8988T (cell line): ENCODE measurements at places on chromosomes 6 and 20.
A peak's percentile ranks its signal among the peaks of the same experiment; 100 is the strongest.

DNA sequence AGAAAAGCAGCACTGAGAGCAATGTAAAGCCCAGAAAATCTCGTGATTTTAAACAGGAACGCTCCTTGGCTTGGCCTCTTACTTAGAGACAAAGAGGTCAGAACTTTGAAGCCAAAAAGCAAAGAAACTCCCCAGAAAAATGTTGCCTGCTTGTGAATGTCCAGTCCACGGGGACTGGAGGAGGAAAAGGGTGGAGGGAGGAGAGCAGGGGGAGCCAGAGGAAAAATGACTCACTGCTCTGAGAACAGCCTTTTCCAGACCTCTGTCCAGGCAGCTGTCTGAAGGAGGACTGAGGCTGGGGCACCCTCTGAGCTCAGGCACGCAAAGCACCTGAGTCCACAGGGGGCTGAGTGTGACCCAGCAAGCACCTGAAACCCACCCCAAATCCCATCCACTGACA is 64.7 kb downstream of the TRAM2 start:
- no peak for DNase-seq

GRCh38 chr6:150673720-150674346 is 74.1 kb downstream of the PLEKHG1 start:
- no peak for DNase-seq

DNA sequence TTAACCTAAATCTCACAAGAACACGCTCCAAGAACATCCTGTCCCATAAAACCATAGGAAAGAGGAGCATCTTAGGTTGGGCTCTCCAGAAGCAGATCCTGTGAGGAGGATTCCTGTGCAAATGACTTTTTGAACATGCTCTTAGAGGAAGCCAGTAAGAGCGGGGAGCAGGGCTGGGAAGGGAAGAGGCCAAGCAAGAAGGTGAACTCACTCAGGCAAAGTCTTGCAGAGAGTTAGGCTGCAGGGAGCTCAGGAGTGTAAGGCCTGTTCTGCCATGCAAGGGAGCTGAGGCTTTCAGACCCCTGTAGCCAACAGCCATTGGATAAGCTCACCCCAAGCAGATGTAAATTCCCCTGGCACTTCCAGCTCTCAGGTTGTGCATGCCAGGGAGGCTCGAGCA is 63.6 kb upstream of the LY86 start:
- no peak for DNase-seq

DNA sequence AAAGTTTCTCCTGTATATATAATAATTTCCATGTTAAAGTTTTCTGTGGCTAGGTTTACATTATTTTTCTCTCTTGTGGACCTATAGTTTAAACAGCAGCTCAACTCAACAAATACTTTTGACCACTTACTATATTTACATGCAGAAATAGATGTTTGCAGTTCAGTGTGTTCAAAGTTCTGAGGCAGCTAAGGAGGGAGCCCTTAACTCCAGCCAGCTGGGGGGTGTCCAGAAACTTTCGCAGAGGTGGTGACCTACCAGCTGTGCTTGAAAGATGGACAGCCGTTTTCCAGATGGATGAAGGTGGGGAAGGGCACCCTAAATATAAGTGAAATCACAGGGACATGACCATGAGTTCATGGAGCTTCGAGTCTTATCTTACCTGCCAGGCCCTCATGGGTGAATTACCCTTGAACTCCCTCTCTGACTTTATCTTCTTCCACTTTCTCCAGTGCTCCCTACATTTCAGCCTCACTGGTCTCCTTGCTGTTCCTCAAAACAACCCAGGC is 33.4 kb downstream of the DHX35 start:
- DNase-seq, result no peak

DNA sequence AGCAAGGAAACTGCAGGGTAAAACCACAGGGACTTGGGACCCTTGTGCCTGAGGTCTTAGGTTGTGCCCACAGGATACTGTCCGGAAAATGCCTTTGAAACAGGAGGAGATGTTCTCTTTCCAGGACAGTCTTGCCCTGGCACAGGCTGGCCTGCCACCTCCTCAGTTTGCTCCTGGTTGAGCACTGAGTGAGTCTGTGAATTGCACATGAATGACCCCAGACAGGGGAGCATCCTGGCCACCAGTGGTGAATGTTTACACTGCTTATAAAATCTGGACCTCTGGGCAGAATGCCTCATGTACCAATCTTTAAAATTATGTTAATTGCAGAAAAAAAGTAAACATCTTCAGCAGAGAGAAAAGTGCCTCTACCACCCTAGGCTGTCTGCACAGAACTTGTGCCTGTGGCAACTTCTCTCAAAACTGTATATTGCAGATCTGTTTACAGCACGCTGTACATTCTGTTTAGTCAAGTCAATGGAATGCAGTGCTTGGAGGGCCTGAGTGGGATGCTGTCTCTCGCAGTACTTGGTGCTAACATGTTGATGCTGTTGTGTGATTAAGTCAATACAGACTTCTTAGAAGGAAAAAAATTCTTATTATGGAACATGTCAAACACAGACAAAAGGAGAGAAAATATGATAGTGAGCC is 242.1 kb downstream of the SOD2 start:
- no peak for DNase-seq

- DNase-seq, result no peak
These were observed 549.6 kb upstream of the CITED2 start for GRCh38 chr6:139923964-139924475.

- no peak for DNase-seq
These were observed 29.4 kb upstream of the SYNCRIP start for GRCh38 chr6:85672050-85672449.

- no peak for DNase-seq
These were observed 60.7 kb downstream of the DTNBP1 start for GRCh38 chr6:15602154-15602553.

GRCh38 chr6:159806021-159806458 is 6.0 kb downstream of the PNLDC1 start:
- DNase-seq, result no peak

GRCh38 chr6:112443179-112444065 is 96.3 kb downstream of the RFPL4B start:
- DNase-seq, result no peak

GRCh38 chr6:106273087-106273486 is 52.5 kb downstream of the ATG5 start:
- no peak for DNase-seq

DNA sequence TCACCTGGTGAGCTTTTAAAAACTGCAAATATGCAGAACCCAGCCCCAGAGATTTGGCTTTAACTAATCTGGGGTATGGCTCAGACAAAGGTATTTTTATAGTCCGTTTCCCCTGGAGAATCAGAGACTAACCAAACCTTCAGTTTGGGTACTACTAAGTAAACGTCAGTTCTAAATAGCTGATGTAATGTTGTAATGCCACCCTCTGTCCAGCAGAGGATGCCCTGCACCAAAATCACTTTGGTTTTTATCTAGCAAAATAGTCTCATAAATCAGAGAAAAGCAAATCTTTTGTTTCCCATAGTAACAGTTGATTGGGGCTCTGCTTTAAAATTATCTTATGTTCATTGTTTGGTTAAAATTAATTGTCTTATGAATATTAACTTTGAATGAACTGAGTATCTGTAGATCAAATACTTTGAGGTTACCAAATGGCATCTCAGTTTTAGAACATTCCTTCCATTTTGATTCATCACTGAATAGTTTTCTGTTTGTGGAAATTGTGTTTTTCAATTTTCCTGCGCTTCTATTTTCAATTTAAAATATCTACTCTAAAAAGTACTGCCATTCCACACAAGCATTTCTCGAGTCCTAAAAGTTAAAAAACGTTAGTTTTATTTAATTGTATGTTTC is 278.3 kb upstream of the PLCB4 start:
- DNase-seq, result no peak

DNA sequence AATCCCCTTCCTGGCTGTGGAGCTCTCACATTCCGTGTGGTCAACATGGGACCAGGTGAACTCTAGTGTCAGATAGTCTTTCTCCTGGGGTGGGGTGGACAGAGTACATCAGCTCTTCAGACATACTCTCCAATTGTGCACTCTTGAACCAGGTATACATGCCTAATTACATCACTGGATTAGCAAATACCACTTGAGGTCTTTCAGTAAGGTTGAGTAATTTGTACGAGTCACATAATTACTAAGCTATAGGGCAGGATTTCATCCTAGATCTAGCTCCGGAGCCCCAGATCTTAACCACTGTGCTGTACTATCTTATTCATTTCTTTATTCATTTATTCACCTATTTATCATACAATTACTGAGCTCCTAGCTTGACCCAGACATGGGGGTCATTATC is 821.3 kb downstream of the TFAP2A start:
- no peak for DNase-seq

DNA sequence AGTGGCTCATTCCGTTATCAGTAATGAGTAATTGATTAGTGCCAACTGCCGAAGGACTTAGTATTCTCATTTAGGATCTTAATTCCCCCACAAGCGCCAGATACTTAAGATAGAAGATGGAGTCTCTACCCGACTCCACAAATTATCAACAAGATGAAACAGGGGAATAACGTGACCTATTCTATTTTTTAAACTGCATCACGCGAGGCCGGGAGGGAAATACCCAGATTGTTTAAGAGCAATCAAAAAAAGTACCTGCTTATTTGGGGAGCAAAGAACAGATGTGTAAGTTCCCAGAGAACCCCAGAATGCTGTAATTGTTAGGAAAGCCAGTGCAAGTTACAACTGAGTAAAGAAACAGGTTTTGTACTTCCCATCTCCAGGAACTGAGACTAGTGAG is 1.1 kb upstream of the MAP3K5 start:
- DNase-seq, result no peak

GRCh38 chr20:10005885-10006284 is 28.9 kb upstream of the ANKEF1 start:
- DNase-seq, result no peak

DNA sequence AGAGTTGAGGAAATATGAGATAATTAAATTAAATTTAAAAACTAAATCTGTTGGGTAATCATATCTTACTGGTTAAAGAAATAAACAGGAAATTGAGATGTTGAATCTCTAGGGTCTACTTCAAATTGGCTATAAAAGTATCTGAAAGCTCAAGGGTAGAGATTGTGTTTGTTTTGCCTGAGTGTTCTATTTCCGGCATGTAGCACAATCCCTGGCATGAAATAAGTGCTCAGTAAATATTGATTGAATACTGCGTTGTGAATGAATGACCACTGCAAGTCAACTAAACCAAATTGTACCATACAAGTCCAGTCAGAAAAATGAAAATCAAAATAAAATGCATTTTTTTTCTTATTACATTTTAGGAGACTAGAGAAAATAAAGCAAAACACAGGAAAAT is 709.8 kb downstream of the EPM2A start:
- DNase-seq, result no peak

- DNase-seq, result no peak
These were observed 5.7 kb downstream of the LMBRD1 start for GRCh38 chr6:69791065-69791471.

DNA sequence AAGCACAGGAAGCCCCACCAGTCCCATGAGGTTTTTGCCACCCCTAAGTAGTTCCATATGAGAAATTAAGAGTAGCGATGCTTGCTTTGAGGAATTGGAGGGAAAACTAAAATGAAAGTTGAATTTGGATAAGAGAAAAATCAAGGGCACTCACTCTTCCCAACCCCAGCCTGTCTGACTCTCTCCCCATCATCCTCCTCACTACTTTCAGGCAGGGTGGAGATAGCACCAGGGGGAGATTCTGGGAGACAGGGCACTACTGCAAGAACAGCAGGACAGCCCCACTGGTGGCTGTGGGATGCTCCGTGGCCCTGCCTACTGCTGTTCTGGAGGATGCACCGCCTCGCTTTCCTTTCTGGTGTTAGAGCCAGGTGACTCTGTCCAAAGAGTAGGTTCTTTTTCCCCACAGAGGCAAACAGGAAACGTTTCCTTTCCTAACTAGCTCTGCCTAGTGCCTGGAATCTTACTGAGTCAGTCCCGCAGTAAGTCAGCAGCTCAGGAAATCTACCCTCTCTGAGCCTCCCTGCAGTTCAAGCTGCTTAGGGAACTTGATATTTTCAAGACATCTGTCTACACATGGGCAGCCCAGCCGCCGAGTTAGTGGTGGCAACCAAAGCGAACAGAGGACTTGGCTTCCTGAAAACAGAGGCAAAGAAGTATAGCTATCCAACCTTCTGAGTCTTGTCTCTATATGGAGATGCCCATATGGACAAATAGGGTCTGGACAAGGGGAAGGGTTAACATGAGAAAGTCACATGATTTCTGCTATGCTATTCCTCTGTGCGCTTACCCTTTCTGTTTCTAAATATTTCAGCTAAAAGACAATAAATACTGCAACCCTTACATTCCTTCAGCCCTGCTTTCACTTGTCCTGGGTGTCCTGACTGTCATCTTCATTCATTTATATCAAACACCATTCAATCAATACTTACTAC is 11.4 kb downstream of the HLA-E start:
- peak; percentile 71 for DNase-seq

GRCh38 chr20:39736434-39737327 is 774.5 kb downstream of the DHX35 start:
- no peak for DNase-seq

DNA sequence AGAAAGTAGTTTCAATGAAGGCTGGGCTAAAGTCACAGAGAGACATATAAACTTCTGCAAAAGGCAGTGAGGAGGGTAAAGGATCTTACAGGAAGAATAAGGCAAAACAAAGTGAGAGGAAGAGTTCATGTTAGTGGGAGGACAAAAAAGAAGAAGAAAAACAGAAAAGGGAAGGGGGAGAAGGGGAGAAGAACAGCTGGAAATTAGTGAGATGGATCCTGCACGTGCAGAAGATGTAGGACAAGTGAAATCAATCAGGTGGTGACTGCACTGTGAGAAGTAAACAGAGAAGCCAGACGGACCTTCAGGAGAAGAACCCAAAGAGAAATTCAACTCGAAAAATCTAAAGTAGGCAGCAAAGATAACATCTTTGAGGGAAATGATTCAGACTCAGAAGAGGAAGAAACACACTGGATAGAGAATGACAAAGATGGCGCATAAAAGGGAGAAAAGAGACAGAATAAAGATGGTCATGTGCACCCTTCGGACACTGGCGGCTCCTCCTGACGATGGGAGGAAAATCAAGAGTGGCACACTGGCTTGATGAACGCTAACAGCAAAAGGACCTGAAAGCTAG is 105.9 kb downstream of the MYB start:
- no peak for DNase-seq

GRCh38 chr6:3743541-3743940 is 8.0 kb downstream of the PXDC1 start:
- DNase-seq, result no peak

- no peak for DNase-seq
These were observed 99.9 kb upstream of the RIN2 start for GRCh38 chr20:19658137-19658536.

GRCh38 chr20:49283176-49283702 is 5.4 kb upstream of the ZNFX1 start:
- no peak for DNase-seq

DNA sequence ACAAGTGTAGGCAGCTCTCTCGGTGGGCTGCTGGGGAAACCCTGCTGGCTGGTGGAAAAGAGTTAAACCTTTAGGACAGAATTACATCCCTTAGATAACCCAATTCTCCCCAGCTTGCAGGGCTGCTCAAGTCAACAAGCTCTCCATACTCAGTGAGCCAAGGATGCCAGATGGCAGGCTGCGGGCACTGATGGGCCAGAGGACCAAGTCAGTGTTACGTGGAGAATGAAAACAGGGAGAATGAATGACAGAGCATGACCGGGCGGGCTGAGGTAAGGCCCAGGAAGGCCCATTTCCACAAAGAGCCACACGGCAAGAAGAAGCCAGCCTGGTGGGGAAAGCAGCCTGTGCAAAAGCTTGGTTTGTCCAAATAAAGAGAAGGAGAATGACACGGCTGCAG is 58.7 kb upstream of the CD93 start:
- no peak for DNase-seq

GRCh38 chr6:52969359-52969758 is 25.7 kb downstream of the GSTA4 start:
- no peak for DNase-seq

GRCh38 chr6:14822679-14823078 is 423.2 kb upstream of the JARID2 start:
- no peak for DNase-seq

- no peak for DNase-seq
These were observed 257.0 kb downstream of the ADGRG6 start for GRCh38 chr6:142558786-142559185.
